ENCODE measurements at places on chromosomes 5 and 9.

DNA sequence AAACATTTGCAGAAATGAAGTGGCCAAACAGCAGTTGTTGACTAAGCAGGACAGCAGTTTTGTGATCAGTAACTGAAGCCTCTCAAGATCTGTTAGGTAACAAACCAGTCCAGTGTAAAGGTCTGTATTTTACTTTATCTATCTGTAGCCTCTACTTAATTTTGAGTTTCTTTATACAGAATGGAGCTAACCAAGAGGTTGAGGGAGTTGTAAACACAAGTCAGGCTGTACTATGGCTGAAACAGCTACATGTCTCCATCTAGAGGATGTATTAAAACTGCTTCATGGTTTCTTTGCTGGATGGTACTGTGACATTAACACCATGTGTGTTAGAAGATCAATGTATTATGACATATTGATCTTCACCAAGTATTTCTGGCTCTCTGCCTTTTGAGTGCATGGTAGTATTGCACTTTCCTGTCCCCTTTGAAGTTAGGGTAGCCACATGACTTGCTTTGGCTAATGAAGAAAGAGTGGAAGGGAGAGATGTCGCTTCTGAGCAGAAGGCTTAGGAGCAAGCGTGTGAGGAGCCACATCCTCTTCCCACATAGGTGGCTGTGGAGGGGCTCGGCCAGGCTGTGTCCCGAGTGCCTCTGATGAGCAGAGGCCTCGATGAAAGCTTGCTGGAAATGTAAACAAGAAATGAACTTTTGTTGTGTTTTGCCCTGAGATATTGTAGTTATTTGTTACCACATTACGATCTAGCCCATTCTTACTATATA is 105.6 kb upstream of the PCA3 start:
- DNase-seq = no peak

GRCh38 chr5:34552686-34553085 is 103.4 kb upstream of the RAI14 start:
- no peak for DNase-seq

- DNase-seq = peak; percentile 12
Observed at GRCh38 chr5:157459715-157460599, at the start of gene NIPAL4. TSS of gene NIPAL4 (plus strand) at chr5:157460213. CDS start at chr5:157460321, 108 bp downstream.

DNA sequence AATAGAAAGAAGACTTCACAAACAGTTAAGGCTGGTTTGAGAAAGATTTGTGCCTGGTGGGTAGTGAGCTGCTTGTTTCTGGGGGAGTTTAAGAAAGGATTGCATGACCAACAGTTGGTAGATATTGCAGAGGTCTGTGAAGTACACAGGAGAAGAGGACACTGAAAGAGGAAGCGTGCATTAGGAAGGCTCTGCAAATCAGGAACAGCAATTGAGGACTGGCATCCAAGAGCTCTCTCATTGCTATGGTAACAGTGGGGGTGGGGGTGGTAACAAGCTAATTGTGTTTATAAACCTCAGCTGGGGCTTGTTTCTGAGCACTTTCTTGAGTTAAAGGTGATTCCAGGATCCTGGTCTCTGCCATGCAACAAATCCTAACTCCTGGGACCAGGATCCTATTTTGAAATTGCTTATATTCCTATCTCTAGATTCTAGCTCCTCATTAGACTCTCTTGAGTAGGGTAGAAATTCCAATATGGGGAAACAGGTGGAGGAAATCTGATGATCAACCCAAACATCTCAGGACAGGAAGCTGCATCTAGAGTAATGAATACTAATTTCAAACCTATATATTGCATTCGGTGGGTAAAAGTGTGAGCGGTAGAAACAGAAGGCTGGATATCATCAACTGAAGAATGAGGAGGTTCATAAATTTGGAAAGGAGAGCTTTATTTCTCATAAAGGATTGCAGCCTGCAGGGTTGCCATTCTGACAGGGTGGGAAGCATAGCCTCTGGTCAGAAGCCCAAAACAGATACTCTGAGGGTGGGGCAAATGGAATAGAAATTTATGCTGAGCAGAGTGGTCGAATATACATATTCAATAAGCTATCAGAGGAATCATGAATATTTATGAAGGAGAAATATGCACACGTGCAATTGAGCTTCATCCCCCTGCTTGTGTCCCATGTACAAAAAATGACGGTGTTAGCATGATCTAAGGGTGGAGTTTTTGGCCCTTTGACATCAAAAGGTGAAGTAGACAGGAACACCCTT is 79.4 kb downstream of the PTTG1 start:
- no peak for DNase-seq

DNA sequence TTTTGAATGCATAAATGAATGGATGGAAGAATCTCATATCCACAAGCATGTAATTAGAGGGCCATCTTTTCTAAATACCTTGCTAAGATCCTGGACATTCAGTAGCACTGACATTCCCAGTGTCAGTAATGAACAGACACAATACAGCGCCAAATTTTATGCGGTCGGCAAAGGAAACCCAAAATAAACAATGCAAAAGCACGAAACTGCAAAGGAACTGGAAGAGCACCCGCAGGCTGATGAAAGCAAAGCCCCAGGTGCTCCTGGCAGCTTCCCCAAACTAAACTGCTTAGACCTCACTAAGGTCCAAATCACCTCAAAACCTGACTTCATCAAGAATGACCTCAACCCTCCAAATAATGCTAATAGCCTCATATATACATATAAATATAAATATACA is 102.0 kb downstream of the GPR21 start:
- DNase-seq = no peak

- no peak for DNase-seq
Observed at GRCh38 chr5:122874179-122874875, 28.9 kb downstream of the SNX24 start.

- no peak for DNase-seq
Observed at GRCh38 chr5:38796742-38797108, 49.1 kb upstream of the OSMR start.

DNA sequence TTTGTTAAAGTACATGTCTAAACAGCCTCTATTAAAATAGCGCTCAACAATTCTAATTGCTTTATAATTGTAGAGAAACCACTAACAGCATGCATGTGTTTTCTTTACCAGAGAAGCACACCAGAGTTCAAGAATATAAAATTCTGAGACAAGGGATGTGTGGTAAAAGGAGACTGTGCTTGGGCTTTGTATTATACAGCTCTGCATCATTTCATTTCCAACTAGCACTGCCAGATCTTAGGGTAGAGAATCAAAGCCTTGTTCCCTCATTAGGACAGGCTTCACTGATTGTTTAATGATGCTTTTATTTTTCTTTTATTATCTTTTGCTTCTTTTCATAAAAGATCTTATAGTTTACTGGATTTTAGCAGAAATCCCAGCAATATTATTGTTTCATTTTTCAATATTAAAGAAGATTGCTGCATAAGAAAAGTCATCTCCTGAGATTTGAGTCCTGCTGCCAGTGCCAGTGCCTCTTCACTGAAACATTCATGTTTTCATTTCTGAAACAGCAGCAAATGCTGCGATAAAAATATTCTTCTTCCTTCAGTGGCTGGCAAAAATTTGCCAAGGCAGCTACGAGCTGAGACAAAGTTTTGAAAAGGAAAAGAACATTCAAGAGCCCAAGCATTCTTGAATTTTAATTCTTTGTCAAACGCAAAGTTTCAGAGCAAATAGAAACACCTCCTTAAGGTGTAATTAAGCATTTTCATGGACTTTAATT is 491.0 kb upstream of the PIK3R1 start:
- no peak for DNase-seq

- no peak for DNase-seq
Observed at GRCh38 chr9:94741866-94742265, 15.4 kb downstream of the AOPEP start.

DNA sequence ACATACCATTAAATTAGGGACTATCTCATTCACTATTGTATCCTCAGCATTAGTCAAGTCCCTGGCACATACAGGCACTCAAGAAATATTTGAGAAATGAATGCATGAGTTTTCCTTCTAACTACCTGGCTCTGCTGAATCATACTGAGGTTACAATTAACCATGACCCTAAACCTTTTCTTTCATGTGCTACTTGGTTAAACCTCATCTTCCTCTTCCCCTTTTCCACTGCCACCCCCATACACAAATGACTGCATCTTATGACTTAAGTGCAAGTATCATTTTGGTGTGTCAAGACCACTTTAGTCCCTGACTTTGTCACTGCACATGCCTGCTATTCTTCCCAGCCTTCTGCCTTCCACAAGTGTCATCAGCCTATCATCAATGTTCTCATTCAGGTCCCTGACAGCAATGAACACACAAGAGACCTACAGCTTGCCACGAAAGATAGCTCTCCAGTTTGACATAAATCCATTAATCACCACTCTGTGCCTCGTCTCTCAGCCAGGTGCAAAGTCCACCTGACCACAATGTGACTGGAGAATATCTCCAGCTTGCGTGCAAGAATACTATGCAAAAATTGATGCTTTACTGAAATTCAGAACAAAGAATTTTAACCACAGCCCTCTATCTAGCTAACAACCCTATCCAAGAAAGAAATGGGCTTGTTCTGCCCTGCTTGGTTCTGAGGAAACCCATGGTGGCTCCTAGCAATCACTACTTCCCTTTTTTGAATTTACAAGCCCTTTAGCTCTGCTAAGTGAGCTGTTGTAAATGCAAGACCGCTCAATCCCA is 74.5 kb downstream of the MAPKAP1 start:
- DNase-seq = no peak

Data from T-helper 1 cell (primary cell).